ENCODE measurements at places on chromosomes 2 and 18. TPM values are rescaled to one million over a fixed set of nuclear protein-coding genes. Genes with fewer than 3 reads are reported as not detected.

- no peak overlapping the region for H3K27ac ChIP-seq
- no peak for DNase-seq
- no peaks in the 10 kb centered on the region for H3K36me3 ChIP-seq
Measured at GRCh38 chr2:219548990-219549389, 5.2 kb downstream of the TMEM198 start.

MC4R gene
- total RNA-seq, result not detected

DNA sequence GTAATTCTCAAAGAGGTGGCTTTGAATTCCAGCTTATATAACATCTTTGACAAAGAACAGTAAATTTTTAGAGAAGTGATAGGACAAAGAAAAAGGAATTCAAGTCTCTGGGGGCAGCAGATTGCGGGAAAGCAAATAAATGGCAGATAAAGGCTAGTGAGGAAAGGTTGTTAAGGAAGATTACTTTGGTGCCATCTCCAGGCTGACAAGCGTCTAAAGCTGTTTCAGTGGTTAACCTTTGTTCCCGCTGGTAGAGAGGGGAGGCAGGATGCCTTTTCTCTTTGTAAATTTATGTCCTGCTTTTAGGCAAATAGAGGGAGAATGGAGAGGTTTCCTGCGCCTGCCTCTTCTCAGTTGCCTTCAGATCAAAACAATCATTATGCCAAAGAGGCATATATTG is 431.2 kb upstream of the CHST9 start:
- no peaks in the 10 kb centered on the region for H3K4me1 ChIP-seq
- no peak for DNase-seq
- no peaks in the 10 kb centered on the region for H3K36me3 ChIP-seq
- no peak overlapping the region for H3K4me3 ChIP-seq
- H3K27me3 ChIP-seq, result no peaks in the 10 kb centered on the region
- no peak overlapping the region for H3K27ac ChIP-seq

DNA sequence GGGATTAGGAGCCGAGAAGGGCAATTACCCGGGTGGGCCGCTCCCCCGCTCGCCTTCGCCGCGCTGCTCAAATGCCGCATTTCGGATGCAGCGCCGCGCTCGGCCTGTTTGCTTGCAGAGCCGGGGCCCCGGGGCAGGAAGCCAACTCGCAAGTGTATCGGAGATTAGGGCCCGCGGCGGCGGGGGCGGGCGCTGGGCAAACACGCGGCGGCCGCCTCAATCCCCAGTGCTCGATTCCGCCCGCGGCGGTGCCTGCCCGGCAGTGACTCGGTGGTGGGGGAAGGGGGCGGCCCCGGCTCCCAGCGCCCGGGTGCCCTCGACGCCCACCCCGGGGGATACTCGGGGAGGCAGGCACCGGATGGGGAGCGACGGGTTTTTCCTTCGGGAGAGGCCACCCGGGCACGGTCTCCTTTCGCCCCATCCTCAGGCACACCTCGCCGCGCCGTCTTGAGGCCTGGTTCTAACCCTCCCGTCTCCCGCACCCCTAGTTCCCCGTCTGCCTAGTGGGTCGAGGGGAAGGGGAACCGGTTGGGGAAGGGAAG is 26.6 kb upstream of the NOTO start:
- H3K36me3 ChIP-seq, result no peaks in the 10 kb centered on the region
- H3K27ac ChIP-seq, result no peak overlapping the region
- H3K4me3 ChIP-seq, result peak overlapping the region; percentile 70

DNA sequence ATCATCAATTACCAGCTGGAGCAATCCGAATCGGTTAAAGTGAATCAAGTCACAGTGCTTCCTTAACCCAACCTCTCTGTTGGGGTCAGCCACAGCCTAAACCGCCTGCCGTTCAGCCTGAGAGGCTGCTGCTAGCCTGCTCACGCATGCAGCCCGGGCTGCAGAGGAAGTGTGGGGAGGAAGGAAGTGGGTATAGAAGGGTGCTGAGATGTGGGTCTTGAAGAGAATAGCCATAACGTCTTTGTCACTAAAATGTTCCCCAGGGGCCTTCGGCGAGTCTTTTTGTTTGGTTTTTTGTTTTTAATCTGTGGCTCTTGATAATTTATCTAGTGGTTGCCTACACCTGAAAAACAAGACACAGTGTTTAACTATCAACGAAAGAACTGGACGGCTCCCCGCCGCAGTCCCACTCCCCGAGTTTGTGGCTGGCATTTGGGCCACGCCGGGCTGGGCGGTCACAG is 496 bp upstream of the ITGA4 start:
- H3K4me1 ChIP-seq, result peaks cover 23% of the 10 kb centered on the region
- peak overlapping the region; percentile 91 for H3K4me3 ChIP-seq
- peak; percentile 49 for DNase-seq
- H3K27me3 ChIP-seq, result no peaks in the 10 kb centered on the region
- peaks cover 5% of the 10 kb centered on the region for H3K36me3 ChIP-seq
- peak overlapping the region; percentile 73 for H3K27ac ChIP-seq

CYRIA gene
- total RNA-seq, result 1.3 TPM

ADAM23 gene
- total RNA-seq, result 6.3 TPM

DSC2 gene
- total RNA-seq, result not detected

- H3K4me3 ChIP-seq, result no peak overlapping the region
- no peak for DNase-seq
- H3K36me3 ChIP-seq, result no peaks in the 10 kb centered on the region
Measured at GRCh38 chr2:55718165-55719008, 24.7 kb upstream of the PNPT1 start.

- DNase-seq, result peak; percentile 33
- H3K4me3 ChIP-seq, result peak overlapping the region; percentile 10
- H3K4me1 ChIP-seq, result peaks cover 28% of the 10 kb centered on the region
Measured at GRCh38 chr2:171319164-171319810, 114.5 kb downstream of the METTL8 start.

RNF125 gene
- total RNA-seq, result 107 TPM

DNA sequence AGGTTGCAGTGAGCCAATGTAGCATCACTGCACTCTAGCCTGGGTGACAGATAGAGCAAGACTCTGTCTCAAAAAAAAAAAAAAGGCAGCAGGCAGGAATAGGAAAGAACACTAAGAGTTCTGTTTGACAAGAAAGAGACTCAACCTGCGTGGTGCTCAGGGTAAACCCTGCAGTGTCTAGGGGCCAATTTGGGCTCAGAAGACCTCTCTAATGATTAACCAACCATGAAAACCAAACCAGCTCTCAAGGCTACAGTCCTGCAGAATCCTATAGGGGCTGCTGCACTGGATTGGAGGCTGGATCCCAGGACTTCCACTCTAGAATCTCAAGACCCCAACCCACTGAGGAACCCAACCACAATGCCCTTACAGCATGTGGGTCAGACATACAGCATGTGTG is 2.4 kb downstream of the TRABD2A start:
- peak overlapping the region; percentile 91 for H3K4me3 ChIP-seq
- no peak for DNase-seq
- H3K36me3 ChIP-seq, result peaks cover 15% of the 10 kb centered on the region
- peaks cover 61% of the 10 kb centered on the region for H3K4me1 ChIP-seq

ZAP70 gene
- 440 TPM for total RNA-seq

DNA sequence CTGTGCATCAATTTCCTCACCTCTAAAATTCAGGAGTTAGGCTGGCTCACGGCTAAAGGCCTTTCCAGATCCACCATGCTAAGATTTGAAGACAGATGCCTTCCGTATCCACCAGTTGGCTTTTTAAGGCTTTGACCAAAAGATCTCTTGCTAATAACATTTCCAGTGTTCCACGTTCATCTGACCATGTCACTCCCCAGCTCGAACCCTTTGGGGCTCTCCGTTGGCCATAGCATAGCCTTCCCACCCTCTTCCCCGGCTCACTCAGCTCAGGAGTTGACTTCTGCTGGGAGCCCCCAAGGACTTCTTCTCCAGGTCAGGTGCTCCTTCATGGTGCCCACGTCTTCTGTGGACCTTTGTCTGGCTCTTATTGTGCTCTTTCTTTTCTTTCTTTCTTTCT is 53.3 kb downstream of the MYCN start:
- no peaks in the 10 kb centered on the region for H3K36me3 ChIP-seq
- H3K27me3 ChIP-seq, result no peaks in the 10 kb centered on the region
- no peaks in the 10 kb centered on the region for H3K4me1 ChIP-seq
- H3K4me3 ChIP-seq, result no peak overlapping the region
- H3K27ac ChIP-seq, result no peak overlapping the region

GRCh38 chr2:229586746-229587705 is 127.3 kb downstream of the DNER start:
- H3K27ac ChIP-seq, result no peak overlapping the region
- H3K27me3 ChIP-seq, result peaks cover 14% of the 10 kb centered on the region
- H3K4me1 ChIP-seq, result no peaks in the 10 kb centered on the region
- peak; percentile 34 for DNase-seq

IL36G gene
- not detected for total RNA-seq

KCNS3 gene
- total RNA-seq, result not detected

- H3K36me3 ChIP-seq, result no peaks in the 10 kb centered on the region
- no peaks in the 10 kb centered on the region for H3K4me1 ChIP-seq
- H3K4me3 ChIP-seq, result no peak overlapping the region
- H3K27ac ChIP-seq, result no peak overlapping the region
- DNase-seq, result no peak
Measured at GRCh38 chr2:147204102-147204501, 640.7 kb upstream of the ACVR2A start.

DNA sequence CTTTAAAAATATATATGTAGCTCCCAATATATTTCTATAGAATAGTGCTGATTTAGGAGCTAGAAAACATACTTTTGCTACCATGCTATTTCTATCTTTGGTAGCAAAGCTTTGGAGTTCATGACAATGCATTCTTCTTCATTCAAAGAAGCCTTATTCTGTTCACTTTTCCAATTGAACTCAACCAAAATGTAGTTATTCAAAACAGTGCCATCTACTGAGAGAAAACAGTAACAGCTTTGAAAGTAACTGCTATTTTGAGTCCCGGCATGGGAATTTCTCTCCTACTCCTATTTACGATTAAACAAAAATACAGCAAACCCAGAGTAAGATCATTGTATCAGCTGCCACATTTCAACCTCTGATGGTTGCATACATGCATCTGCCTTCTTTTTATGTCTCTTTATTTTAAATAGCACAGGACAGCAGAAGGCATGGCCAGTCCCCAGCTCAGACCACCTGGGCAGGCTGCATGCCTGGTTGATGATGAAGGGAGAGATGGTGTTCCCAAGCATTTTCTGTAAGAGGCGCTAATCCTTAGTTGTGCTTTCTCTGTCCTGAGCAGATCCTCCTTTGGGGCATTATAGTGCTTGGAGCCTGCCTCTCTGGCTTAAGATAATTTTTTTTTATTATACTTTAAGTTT is 69.7 kb upstream of the SULT1C3 start:
- no peaks in the 10 kb centered on the region for H3K36me3 ChIP-seq
- no peaks in the 10 kb centered on the region for H3K27me3 ChIP-seq
- DNase-seq, result no peak
- H3K4me1 ChIP-seq, result no peaks in the 10 kb centered on the region
- no peak overlapping the region for H3K4me3 ChIP-seq

DNA sequence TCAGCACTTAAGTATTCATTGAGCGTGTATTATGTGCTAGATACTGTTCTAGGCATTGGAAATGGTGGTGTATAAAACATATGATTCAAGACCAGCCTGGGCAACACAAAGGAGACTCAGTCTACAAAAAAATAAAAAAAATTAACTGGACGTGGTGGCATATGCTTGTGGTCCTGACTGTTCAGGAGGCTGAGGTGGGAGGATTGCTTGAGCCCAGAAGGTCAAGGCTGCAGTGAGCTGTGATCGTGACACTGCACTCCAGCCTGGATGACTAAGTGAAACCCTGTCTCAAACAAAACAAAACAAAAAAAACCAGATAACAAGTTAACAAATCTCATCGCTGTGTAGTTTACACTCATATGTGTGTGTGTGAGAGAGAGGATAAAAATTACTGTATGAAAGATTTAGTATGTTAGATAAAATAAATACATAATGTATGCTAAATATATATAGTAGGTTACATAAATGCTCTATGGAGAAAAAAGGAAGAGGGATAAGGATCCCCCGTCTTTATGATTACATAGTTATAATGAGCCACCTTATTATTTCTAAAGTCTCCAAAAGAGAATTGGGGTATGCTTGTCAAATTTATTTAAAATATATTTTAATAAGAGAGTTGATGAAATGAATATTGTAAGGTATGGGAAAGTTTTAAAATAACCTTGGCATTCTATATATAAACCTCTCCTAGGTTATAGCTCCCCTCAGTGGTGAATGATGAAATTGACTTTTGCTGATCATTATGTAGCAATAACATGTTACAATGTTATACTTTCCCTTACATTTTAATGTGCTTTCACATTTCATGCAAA is 69.2 kb downstream of the EHBP1 start:
- H3K27me3 ChIP-seq, result no peaks in the 10 kb centered on the region
- no peak overlapping the region for H3K4me3 ChIP-seq
- no peak for DNase-seq
- H3K27ac ChIP-seq, result no peak overlapping the region

PLCD4 gene
- total RNA-seq, result 0.77 TPM

DNA sequence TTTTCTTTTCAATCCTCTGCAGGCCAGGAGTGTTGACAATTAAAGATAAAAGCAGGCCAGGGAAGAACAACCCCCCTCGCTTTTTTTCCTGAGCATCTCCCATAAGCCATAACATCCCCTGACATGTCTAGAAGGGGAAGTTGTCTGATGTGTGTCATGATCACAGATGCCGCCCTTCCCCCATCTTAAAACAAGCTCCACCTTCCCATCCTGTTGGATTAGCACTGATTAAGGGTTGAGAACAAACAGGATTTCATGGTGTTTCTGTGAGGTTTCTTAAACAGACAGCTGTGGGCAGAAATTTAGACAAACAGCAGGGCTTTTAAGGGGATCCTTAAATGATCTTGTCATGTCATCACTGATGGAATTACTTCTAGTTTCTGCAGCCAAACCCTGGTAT is 59.4 kb upstream of the UPP2 start:
- no peaks in the 10 kb centered on the region for H3K36me3 ChIP-seq
- H3K4me3 ChIP-seq, result no peak overlapping the region
- H3K27ac ChIP-seq, result no peak overlapping the region
- H3K4me1 ChIP-seq, result no peaks in the 10 kb centered on the region
- H3K27me3 ChIP-seq, result peaks cover 2% of the 10 kb centered on the region

CFAP53 gene
- total RNA-seq, result 0.47 TPM

DNA sequence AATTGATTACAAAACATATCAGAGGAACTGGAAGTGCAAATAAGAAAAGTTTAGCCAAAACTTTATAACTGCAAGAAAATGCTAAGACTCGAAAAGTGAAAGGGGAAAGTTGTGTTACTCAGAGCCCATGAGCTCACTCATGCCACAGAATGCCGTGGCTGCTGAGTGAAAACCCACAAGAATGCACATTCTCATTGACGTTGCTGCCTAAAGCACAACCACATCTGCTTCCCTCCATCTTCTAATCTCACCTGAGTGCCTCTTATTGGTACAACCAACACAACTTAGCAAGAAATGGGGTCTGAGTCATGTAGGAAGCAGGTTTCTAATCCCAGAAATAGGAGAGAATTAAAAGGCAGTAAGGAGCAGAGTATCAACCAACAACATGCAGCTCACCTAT is 259.7 kb downstream of the LNPK start:
- H3K27me3 ChIP-seq, result peaks cover 7% of the 10 kb centered on the region
- no peaks in the 10 kb centered on the region for H3K36me3 ChIP-seq
- DNase-seq, result no peak
- H3K4me3 ChIP-seq, result no peak overlapping the region

GRCh38 chr2:143264851-143265250 is 135.6 kb downstream of the ARHGAP15 start:
- no peak overlapping the region for H3K27ac ChIP-seq
- H3K4me1 ChIP-seq, result peaks cover 28% of the 10 kb centered on the region
- H3K4me3 ChIP-seq, result no peak overlapping the region
- H3K27me3 ChIP-seq, result no peaks in the 10 kb centered on the region
- peaks cover 14% of the 10 kb centered on the region for H3K36me3 ChIP-seq
- DNase-seq, result no peak

- DNase-seq, result no peak
- no peaks in the 10 kb centered on the region for H3K36me3 ChIP-seq
- no peaks in the 10 kb centered on the region for H3K27me3 ChIP-seq
- no peak overlapping the region for H3K4me3 ChIP-seq
- no peaks in the 10 kb centered on the region for H3K4me1 ChIP-seq
- no peak overlapping the region for H3K27ac ChIP-seq
Measured at GRCh38 chr2:137507237-137507636, 457.0 kb upstream of the HNMT start.

CCDC148 gene
- not detected for total RNA-seq

OTOS gene
- total RNA-seq, result not detected

Data from CD4-positive, alpha-beta T cell (primary cell).